Stimulated activated CD4-positive, alpha-beta T cell treated with anti-CD3 and anti-CD28 coated beads, Interleukin-2, amount 100 ng/mL, for 4 hours (primary cell): ENCODE measurements at places on chromosomes 7 and 10.
A peak's percentile ranks its signal among the peaks of the same experiment; 100 is the strongest.

DNA sequence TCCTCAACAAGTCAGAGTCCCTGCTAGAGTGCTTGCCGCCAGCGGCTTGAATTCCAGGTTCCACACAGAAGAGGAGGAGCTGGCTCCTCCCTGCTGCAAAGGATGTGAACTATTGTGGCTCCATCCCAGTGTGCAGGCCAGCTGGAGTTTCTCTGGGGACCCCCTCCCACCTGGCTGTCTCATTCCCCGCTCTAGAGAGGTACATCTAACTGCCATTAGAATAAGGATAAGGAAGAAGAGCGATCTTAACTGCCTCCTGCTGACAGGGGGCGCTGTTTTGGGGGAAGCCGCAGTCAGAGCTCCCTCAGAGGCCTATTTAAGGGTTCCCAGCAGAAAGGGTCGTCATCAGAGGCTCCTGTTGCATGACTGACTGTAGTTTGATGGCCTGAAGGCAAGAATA is 40.8 kb upstream of the HECW1 start:
- no peak for DNase-seq

GRCh38 chr10:71975087-71975870 is 11.1 kb downstream of the CHST3 start:
- no peak for DNase-seq

GRCh38 chr7:77396894-77397547 is 19.1 kb downstream of the GSAP start:
- no peak for DNase-seq

DNA sequence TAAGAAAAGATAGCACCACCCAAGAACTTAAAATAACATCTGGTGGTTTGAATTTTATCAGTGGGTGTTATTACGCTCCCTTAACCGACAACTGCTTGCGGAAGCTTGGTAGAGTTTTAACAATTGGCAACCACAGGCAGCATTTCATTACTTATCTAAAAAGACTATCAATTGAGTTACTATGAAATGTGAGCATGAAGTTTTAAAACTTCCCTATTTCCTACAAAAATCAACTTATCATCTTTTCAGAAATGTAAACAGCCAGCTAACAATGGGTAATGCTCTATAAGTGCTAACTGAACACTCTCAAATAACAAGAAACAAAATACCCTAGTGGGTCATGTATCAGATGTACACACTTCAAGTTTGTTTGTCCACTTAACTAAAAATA is 68.8 kb downstream of the OSBPL3 start:
- DNase-seq: no peak

GRCh38 chr7:6250364-6250833 is 22.0 kb downstream of the CYTH3 start:
- no peak for DNase-seq

- no peak for DNase-seq
These were observed 160.7 kb downstream of the MAD1L1 start for GRCh38 chr7:2072042-2072441.

GRCh38 chr7:18803923-18804322 is 308.4 kb downstream of the HDAC9 start:
- no peak for DNase-seq

- no peak for DNase-seq
These were observed 133.8 kb upstream of the HDAC9 start for GRCh38 chr7:18361756-18362155.

DNA sequence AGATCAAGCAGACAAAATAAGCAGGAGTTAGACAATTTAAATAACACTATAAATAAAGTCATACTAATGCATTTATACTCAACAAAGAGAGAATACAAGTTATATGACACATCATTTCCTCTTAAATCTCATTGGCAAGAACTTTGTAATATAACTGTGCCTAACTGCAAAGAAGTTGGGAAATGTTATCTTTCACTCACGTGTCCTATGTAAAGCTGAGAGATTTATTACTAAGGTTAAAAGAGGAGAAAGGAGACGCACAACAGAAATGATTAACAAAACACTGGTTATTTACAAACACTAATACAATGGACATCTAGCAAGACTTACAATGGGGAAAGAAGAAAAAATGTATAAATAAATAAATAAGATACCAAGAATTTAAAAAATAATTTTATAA is 12.7 kb upstream of the TMEM273 start:
- DNase-seq: no peak

DNA sequence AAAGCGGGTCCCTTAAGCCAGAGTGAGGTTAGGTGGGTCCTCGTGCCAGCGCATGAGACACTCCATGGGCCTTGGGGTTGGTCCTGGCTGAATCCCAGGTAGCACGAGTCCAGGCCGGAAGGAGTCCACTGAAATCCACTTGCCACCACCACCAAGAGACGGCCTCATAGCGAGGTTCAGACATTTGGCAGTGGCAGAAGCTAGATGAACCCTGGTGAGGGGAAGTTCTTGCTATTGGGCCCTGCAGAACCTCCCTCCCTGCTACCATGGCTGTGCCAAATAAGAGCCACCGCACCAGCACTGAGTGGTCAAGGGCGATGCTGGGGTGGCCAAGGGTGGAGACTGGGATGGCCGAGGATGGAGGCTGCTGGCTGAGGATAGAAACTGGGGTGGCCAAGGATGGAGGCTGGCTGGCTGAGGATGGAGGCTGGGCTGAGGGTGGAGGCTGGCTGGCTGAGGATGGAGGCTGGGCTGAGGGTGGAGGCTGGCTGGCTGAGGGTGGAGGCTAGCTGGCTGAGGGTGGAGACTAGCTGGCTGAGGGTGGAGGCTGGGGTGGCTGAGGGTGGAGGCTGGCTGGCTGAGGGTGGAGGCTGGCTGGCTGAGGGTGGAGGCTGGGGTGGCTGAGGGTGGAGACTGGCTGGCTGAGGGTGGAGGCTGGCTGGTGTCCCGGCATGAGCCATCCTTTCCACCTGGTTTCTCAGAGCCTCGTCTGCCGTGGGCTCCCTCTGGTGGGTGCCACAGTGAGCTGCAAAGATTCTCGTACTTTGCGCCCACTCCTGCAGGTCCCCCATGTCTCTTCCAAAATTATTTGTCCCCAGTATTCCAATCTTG is 88.2 kb downstream of the ELFN1 start:
- peak; percentile 23 for DNase-seq

- no peak for DNase-seq
These were observed 53.2 kb upstream of the PDK4 start for GRCh38 chr7:95649546-95649945.

GRCh38 chr7:3559278-3559677 is 258.2 kb downstream of the SDK1 start:
- no peak for DNase-seq

GRCh38 chr7:4175346-4175973 is 506.6 kb upstream of the FOXK1 start:
- no peak for DNase-seq

DNA sequence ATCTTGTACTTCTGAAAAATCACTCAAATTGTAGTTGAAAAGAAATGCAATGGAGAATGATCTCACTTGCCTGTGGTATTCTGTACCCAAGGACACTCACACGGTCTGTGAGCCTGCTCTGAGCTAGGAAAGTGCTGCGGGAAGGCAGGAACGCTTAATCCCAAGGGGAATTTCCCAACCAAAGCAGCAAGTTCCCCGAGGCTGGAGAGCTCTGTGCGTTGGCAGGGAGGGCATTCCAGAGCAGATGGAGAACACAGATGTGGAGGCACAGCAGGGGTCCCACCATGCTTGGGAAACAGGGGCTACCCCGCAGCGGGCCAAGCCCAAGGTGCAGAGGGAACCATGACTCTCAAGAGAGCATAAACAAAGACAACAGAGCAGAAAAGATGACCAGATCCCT is 13.6 kb downstream of the SVIL start:
- no peak for DNase-seq

DNA sequence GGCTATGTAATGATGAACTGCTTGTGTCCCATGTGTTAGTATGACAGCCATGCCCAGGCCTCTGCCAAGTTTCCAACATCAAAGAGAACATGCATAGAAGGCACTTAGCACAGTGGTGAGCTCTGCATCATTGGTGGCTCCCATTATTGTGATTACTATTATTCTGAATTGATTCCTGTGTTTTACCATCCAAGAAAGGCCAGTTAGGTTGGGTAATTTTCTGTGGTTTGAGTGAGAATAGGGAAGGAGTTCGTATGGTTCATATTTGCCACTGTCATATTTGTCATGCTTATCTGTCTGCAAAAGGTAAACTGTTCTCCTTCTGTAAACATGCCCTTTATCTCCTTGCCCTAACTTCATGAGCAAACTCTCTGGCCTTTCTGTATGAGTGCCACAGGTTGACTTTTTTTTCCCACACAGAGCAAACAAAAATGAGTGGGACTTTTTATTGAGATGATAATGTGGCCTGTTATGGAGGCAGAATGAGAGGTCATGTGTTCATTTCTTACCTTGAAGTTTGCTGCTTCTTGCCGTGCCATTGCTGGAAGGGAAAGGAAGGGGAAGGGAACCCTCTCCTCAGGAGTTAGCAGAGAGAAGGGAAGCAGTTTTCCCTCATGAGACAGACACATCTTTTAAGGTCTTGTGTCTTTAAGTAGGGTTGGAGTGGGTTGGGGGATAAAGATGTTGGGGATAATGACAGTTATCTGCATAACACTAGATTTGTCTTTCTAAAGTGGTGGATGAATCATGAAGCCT is 301.9 kb downstream of the LRMDA start:
- DNase-seq: no peak

- no peak for DNase-seq
These were observed at the start of gene ABCC2 for GRCh38 chr10:99782447-99783286. ABCC2 (plus strand) TSS chr10:99782640; CDS start chr10:99782845, 205 bp downstream.

DNA sequence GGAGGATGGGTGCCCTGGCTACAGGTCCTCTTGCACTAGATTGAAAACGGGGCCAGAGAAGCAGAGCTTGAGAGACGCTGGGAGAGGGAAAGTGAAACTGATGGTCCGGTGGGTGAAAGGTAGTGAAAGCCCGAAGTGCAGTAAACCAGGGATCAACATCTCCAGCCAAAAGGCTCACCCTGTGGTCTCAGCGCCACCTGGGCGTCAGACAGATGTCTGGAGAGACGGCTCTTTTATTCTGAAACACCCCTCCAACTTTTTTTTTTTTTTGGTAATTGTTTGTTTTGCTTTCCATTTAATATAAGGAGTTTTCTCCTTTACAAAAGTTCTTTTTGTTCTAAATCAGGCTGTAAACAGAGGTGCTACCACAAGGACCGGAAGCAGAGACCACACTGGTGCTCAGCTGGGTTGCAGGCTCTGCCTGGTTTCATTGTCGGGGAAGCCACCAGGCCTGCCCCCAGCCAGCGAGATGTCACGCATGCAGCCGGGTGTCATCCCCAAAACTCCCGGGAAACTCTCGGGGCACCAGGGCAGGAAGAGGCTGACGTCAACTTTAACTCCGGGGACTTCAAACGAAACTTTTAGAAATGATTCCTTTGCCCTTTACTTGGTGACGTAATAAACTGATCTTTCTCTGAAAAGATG is 11.2 kb downstream of the IL2RA start:
- peak; percentile 87 for DNase-seq

- DNase-seq: no peak
These were observed 27.2 kb downstream of the ATE1 start for GRCh38 chr10:121900443-121901174.

DNA sequence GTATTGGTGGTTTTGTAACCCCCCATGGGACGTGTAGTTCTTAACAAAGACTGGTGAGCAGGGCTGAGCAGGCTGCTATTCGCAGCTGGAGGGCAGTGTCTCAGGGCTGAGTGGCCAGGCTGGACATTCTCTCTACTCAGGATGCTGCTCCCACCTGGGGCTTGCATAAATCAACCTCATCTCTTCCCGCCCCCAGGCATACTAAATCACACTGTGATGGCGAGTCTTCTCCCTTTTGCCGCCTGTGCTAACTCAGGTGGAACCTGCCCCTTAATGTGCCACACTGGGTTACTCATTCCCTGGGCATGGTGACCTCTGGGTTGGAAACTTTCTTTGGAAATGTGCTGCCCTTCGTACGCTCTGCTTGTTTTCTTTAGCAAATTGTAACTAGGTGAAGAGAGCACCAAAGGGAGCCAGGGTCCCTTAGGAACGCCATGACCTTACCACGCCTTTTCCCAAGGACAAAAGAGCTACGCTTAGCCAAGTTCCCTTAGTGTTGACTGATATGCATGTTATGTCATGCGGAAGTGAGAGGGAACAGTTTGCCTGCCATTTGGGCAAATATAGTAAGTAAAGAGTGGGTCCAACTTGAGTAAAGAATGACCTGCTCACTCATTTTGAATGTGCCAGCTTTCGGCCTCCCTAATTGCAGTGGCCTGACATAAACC is 40.4 kb upstream of the COBL start:
- no peak for DNase-seq

- DNase-seq: no peak
These were observed 6.9 kb upstream of the MYOF start for GRCh38 chr10:93488956-93489528.

- DNase-seq: no peak
These were observed 81.1 kb downstream of the BMPER start for GRCh38 chr7:33986451-33986850.

GRCh38 chr10:102085336-102085735 is 20.2 kb downstream of the HPS6 start:
- no peak for DNase-seq

DNA sequence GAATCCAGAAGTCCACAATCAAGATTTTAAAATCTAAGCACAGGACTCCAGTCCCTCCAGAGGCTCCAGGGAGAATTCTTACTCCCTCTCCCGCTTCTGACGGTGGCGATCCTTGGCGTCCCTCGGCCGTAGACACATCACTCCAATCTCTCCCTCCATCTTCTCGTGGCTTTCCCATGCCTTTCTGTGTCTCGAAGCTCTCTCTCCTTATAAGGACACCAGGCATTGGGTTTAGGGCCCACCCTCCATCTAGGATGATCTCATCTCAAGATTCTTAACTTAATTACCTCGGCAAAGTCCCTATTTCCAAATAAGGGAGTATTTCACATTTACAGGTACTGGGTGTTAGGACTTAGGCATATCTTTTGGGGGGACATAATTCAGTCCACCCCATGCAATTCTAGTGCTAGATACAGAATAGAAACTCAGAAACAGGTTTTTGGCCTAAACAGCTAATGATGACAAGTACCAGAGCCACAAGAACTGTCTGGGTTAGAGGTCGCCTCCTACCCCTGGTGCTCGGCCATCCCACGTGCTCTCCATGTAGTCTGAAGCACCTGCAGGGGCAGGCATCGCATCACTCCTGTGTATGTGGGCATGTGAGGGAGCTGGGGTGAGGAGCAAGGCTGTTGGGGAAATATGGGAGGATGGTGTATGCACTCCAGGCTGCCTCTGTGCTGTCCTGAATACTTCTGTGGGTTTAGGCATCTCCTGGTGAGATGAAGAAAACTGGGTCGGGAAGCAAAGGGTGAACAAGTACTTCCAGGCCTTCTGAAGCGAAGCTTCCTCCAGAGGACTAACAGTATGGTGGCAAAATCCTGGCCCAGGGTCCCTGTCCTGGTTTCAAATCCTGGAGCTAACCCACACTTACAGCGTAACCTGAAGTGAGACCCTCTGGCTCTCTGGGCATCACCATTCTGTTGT is 298.3 kb upstream of the ZMIZ1 start:
- DNase-seq: no peak

DNA sequence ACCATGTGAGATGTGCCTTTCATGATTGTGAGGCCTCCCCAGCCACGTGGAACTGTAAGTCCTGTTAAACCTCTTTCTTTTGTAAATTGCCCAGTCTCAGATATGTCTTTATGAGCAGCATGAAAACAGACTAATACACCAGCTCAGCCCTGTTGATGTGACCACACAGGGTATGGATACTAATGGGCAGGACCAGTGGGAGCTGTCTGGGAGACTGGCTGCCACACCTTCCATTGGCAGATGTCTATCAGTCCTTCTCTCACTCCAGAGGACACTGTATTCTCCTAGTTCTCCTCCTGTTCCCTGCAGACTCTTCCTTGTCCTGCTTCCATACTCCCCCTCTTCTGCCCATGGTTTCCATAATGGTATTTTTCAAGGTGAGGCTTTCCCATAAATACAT is 104.4 kb downstream of the PRLHR start:
- no peak for DNase-seq
